ENCODE measurements at places on chromosomes 4 and X.
A peak's percentile ranks its signal among the peaks of the same experiment; 100 is the strongest.

DNA sequence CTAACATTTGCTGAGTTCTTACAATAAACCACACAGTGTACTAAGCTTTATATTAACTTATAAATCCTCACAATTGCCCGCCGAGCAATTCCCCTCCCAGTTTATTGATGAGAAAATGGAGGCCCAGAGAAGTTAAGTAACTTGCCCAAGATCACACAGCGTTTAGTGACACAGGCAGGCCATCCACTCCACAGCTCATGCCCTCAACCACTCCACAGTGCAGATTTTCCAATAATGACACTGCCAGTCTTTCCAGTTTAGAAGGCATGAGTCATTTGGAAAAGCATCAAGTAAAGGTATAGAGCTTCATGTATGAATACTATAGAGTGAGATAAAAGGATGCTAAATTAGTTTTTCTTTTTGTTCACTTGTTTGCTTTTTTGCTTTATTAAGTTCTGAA, 208.5 kb downstream of the CAMK2D start:
- DNase-seq: no peak

- no peak for DNase-seq
Measured at GRCh38 chr4:39046249-39046648, 14.0 kb upstream of the TMEM156 start.

- DNase-seq: no peak
Measured at GRCh38 chrX:9396930-9397329, 67.9 kb upstream of the TBL1X start.

- DNase-seq: no peak
Measured at GRCh38 chr4:43682551-43682950, 766.1 kb downstream of the KCTD8 start.

GRCh38 chr4:54712206-54712605, 54.4 kb downstream of the KIT start:
- no peak for DNase-seq

- peak; percentile 57 for DNase-seq
Measured at GRCh38 chr4:153152501-153153338, 51.5 kb upstream of the TRIM2 start.

DNA sequence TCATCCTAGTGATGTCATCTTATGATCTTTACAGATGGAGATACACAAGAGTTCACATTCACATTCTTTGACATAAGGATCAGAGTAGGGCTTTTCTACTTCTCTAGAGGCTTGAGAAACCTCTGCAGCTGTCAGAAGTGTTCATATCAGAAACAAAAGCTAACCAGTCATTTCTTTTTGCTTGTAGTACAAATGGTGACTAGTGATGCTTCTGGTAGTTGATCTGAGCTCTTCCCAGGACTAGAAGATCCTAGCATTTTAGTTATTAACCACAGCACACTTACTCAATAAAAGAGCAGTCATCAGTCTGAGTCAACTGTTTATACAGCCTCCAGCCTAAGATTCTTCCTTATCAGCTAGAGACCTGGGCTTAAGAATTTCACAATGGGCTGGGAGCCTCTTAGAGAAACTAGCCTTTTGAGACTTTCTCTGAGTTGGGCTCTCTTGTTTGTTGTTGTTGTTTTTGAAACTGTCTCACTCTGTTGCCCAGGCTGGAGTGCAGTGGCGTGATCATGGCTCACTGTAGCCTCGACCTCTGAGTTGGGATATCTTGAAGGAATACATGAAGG, 84.1 kb downstream of the TMEM164 start:
- DNase-seq: no peak

DNA sequence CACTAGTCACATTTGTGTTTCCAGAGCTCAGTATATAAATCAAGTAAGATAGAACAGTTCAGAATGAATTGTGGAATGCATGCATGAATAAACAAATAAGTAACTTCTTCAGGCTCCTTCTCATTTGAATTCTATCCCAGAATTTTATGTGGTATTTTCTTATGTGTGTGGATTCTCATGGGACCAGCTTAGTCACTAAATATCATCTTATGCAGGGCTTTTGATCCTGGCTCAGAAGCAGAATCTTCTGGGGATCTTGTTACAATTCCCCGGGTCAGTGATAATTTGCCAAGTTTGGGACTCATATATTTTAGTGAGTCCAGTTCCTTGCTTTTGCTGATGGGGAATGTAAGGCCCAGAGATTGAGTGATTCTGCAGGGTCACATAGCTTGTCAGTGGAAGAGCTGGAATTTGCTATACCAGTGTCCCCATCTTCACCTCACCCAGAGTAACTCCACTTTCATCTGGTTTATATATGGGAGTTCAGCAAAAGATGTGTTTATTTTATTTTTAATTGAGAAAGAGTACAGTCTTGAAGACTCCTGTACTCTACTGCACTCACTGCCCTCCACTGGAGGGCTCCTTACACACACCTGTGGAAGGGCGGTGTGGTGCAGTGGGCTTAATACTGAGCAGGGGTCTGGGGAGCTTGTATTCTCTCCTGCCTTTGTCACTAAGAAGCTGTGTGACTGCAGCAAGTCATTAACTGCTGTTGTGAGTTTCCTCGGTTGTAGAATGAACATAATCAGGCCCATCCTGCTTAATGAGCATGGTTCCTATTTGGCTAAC, 198.2 kb upstream of the CXorf66 start:
- no peak for DNase-seq

DNA sequence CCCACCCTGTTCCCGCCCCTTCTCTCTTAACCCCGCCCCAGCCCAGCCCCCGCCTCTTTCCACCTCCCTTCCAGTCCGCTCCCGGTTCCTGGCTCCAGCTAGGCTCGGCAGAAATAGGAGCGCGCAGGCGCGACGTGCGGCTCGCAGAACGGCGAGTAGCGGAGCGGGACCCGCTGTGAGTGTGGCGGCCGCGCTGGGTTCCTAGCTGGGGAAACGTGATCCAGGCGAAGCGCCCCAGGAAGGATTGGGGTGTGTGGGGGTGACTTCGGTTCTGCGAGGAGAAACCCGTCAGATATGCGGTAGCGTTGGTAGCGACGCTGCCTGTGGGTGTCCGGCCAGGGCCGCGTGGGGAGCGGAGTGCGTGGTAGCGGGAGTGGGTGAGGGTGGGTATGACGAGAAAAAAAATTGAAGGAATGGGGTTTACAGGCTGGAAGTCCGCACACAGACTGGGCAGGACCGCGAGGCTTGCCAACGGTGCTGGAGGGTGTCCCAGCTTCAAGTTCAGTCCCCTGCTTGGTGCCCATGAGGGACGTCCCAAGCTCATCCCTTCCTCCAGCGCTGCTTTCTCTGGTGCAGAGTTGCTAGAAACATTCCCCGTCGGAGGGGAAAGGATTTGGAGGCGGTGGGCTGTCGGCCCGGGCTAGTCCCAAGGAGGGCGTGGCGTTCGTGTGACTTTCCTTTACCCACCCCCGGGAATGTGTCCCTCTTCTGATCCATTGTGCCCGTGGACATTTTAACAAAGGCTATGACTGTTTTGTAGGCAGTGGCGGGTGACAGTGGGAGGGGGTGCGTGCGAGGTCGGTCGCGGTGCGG, at the start of gene PRRG1:
Gene PRRG1 (plus strand): TSS at position 144 of the 813 bp plus-strand sequence. CDS start 56,886 bp downstream, outside the sequence.
- DNase-seq: no peak

DNA sequence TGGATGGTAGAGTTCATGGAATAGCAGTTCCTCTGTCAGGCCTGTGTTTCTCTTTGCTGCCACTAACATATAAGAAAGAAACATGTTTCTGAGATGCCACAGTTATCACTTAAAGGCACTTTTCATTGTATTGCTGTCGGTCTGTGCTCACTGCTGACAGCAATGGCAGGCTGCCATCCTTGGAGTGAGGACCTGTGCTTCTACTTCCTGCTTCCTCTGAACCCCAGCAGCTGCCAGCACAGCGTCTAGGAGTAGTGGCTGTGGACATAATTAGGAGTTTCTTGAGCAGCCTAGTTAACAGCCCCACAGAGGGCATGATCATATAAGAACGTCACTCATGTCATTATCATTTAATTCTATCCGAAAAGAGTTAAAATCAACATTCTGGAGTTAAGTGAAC, 30.5 kb downstream of the F11 start:
- no peak for DNase-seq

- no peak for DNase-seq
Measured at GRCh38 chr4:13193662-13194061, 290.5 kb downstream of the RAB28 start.

DNA sequence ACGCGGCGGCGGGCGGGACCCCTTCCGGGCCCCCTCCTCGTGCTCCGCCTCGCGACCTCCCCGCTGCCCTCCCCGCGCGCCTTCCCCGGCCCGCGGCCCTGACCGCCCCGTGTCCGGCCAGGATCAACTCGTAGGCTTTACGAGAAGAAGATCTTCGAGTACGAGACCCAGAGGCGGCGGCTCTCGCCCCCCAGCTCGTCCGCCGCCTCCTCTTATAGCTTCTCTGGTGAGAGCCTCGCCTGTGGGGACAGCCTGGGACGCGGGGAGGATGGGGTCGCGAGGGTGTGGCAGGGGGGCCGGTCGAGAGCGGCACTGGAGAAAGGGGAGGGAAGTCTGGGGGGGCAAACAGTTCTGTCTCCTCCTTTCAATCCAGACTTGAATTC, 465 bp downstream of the EMD start:
- DNase-seq: no peak

- DNase-seq: no peak
Measured at GRCh38 chr4:53196882-53197771, 168.7 kb downstream of the SCFD2 start.

GRCh38 chr4:184284336-184284690, 66.6 kb upstream of the ENPP6 start:
- no peak for DNase-seq

- no peak for DNase-seq
Measured at GRCh38 chr4:163137581-163137980, 29.1 kb downstream of the NAF1 start.

GRCh38 chr4:5952975-5953951, 60.4 kb upstream of the CRMP1 start:
- DNase-seq: no peak

- DNase-seq: no peak
Measured at GRCh38 chrX:40502688-40503087, 78.1 kb upstream of the ATP6AP2 start.

GRCh38 chr4:103204111-103204510, 6.0 kb upstream of the CENPE start:
- no peak for DNase-seq

DNA sequence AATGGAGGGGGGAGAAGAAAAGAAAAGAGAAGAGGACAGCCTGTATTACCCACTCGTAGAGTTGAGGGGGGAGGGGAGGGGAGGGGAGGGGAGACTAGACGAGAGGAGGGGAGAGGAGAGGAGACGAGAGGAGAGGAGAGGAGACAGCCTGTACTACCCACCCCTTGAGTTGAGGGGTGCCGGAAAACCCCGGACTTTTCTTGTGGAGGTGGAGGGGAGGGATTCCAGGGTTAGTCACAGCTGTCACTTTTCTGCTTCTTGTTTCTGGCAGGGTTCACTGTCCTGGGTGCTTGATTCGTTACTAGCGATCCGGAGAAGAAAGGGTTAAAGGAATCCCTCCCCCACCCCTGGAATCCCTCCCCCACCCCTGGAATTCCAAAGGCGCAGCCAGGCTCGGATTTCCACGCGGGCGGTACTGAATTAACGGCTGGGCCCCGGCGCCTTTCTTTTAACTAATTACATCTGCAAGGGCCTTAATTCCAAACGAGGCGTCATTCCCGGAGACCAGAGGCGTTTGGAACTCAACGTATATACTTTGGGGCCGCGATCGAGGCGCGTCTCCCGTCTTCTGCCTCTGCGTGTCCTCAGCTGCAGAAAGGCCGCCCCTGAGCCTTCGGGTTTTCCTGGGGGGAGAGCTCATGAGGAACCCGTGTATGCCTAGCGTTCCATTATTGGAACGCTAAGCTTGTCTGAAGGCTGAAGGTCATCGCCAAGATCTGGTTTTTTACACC, 20.1 kb upstream of the CSF2RA start:
- DNase-seq: no peak

DNA sequence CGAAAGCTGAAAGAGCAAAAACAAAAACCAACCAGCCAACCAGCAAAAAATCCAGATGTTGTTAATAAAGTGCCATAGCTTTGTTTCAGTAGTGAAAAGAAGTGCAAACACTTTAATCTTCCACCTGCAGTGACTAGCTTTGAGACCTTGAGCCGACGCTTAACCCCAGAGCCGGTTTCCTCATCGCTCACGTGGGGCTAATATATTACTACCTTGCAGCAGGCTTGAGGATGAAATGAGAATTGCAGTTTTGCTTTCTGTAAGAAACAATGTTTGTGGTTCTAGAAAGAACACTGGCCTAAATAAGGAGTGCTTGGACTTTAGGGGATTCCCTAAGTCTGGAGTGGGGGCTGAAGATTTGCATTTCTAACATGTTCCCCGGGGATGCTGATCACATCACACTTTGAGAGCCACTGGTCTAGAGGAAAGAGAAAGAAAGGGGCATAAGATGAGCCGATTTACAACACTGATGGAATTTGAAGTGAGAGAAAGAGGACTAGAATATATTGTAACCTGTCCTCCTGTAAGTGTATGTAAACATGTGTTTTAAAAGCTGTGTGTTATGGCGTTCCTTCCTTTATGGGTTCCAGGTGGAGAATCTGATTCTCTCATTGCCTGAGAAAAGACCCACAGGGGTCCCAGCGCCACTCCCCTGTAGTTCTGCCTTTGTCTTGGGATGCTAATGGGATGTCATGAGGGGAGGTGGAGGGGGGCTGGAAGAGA, 1.4 kb downstream of the FGF2 start:
- no peak for DNase-seq

DNA sequence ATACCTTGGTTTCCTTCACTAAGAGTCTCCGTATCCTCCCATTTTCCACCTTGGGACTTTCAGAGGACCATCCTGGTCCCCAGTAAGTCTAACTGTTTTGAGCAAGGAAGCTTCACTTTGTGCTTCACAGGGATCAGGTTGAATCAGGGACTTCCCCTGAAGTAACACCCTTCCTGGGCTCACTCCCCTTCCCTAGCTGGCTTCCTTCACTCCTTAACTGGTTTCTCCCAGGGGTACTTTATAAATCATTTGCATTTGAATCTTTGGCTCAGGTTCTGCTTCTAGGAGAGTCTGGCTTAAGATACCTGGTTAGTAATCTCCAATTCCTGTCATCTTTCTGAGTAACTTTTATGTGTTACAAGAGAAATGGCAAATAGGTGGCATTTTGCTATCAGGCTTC, 24.5 kb upstream of the GRIA2 start:
- no peak for DNase-seq

- no peak for DNase-seq
Measured at GRCh38 chrX:134753718-134754008, 95.4 kb upstream of the PLAC1 start.

- no peak for DNase-seq
Measured at GRCh38 chr4:139761461-139761860, 95.8 kb downstream of the MGST2 start.

DNA sequence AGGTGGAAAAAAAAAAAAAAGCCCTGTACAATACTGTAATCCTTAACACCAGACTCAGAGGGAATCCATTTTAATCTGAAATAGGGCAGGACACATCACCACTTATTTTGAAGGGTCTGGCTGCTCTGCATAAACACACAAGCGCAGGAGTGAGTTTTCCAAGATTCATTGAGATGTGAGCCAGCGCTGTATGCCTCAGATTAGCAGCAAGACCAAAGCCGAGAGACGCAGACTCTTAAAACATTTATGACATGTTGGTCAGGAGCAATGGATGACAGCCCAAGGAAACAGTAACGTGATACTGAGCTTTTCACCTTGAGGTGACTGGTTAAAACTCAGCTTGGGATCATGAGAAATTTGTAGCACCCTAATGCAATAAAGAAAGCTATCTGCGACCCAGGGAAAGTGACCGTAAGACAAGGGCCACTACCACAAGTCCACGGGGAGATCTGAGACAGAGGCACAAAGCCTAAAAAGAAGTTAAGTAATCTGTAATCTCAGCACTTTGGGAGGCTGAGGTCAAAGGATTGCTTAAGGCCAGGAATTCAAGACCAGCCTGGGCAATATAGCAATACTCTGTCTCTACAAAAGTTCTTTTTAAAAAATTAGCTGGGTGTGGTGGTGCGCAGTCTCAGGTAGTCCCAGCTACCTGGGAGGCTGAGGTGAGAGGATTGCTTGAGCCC, 210.6 kb downstream of the COL25A1 start:
- DNase-seq: no peak
